ENCODE measurements at places on chromosomes 7 and 10.

DNA sequence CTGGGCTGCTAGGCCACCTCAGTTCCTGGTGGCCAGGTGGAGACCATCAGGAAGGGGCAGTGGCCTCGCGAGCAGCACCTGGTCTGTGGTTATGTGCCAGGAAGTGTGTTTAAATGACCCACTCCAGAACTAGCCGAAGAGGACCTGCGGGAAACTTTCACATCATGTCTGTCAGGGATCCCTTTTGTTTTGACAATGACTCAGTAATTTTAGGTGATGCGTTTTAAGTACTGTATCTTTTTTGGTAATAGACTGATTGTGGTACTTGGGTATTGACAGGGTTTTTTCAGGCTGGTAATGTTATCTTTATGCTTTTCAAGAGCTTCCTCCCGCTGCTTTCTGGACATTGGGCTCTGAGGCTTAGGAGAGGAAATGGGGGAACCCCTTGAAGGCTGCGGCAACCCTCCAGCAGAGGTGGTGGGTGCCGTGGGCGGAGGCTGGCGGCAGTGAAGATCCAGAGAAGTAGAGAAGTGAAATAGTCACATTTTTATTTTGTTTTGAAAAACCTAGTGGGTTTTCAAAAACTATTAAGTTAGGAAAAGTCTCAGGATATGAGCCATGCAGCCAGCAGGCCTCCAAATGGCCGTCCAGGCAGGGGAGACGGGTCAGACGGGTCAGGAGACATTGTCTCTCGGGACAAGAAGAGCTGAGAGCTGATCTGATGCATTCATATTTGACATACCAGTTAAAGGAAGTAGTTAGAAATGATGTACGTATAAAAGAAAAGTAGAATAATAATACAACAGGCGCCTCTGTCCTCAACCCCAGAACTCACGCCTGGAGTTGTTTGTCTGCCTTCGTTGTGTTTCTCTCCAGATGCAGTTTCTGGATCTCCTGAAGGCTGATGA, 27.7 kb downstream of the PPP2R2D start:
- peak; percentile 17 for DNase-seq

GRCh38 chr10:117768333-117769042, 225.9 kb downstream of the EMX2 start:
- DNase-seq: peak; percentile 14

DNA sequence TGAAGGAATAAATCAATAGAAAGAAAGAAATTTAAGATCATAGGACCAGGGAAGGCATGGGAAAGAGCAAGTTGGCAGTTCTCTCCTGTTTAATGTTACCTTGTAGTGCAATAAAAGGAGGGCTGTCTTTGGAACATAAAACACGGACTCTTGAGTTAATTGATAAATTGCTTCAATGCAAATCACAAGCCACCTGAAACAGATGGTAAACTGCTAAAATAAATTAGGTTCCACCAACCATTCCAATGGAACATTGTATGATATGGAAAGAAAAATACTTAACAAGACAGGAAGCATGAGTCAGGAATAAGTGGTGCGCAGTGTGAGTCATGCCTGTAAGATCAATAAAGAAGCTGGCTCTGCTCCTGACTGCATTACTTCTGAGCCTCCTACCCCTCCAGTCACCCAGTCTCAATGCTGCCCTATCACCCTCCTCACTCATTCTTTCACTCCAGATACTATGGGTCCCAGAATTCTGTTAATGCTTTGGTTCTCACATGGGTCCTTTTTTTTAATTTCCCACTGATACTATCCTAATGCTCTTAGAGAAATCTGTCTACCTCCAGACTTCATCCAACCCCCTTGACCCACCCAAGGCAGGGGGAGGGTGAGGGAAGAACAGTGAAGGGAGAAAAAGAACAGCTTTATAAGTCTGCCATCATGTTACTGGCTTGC, 78.9 kb downstream of the LRRC17 start:
- DNase-seq: peak; percentile 96

DNA sequence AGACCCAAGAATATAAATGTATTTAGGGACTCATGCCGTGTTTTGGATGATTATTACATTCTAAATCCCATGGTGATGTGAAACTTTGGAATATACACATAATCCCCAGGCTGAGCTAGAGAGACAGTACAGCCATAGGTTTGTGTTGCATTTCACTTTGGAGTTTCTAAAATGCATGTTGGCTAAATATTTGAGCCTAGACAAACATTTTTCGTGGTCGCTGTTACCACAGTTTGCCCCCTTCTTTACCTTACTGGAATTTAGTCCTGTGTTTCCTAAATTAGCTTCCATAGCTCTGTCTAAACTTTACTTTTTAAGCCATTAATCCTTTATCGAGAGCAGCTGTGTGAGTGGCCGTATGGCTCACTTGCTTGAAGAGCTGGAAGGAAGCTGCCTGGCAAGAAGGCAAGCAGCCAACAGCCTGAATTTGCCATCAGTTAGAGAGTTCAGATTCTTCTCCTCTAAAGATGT, 192.0 kb downstream of the BICC1 start:
- DNase-seq: peak; percentile 76

- no peak for DNase-seq
Measured at GRCh38 chr10:19789607-19790006, 26.6 kb upstream of the PLXDC2 start.

DNA sequence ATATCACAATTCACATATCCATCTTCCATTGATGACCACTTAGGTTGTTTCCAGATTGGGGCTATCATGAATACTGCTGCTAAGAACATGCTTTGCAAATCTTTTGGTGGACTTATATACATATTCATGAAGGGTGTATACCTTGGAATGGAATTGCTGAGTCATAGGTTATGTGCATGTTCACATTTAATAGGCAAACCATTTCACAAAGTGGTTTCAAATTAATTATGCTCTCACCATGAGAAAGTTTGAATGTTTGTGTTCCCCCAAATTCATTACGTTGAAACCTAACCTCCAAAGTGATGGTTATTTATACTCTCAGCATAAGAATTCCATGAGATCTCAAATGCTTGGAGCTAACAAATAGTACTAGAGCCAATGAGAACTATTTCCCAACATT, 86.4 kb downstream of the VPS41 start:
- no peak for DNase-seq

Data from fibroblast of skin of abdomen (primary cell).